T-cell (primary cell): ENCODE measurements at places on chromosomes 2 and 18. TPM values are rescaled to one million over a fixed set of nuclear protein-coding genes. Genes with fewer than 3 reads are reported as not detected.

DNA sequence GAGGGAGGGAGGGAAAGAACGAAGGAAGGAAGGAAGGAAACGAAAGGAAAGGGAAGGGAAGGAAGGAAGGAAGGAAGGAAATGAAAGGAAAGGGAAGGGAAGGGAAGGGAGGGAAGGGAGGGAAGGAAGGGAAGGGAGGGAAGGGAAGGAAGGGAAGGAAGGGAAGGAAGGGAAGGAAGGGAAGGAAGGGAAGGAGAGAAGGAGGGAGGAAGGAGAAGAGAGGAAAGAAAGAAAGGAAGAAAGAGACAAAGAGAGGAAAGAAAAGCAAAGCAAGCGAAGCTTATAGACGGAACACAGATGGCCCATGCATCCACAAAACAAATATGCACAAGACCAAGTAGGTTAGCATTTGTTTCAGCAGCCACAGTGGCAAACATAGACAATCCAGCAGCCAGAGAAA is 20.4 kb upstream of the GALNT3 start:
- H3K36me3 ChIP-seq: no peaks in the 10 kb centered on the region
- no peaks in the 10 kb centered on the region for H3K27me3 ChIP-seq
- no peak for DNase-seq
- H3K27ac ChIP-seq: no peak overlapping the region
- no peak overlapping the region for H3K4me3 ChIP-seq

MYCN gene
- 0.56 TPM for total RNA-seq

NGEF gene
- not detected for total RNA-seq

- no peaks in the 10 kb centered on the region for H3K36me3 ChIP-seq
- H3K27ac ChIP-seq: no peak overlapping the region
- no peak overlapping the region for H3K4me3 ChIP-seq
Observed at GRCh38 chr18:46688853-46689525, 32.0 kb upstream of the LOXHD1 start.

DNA sequence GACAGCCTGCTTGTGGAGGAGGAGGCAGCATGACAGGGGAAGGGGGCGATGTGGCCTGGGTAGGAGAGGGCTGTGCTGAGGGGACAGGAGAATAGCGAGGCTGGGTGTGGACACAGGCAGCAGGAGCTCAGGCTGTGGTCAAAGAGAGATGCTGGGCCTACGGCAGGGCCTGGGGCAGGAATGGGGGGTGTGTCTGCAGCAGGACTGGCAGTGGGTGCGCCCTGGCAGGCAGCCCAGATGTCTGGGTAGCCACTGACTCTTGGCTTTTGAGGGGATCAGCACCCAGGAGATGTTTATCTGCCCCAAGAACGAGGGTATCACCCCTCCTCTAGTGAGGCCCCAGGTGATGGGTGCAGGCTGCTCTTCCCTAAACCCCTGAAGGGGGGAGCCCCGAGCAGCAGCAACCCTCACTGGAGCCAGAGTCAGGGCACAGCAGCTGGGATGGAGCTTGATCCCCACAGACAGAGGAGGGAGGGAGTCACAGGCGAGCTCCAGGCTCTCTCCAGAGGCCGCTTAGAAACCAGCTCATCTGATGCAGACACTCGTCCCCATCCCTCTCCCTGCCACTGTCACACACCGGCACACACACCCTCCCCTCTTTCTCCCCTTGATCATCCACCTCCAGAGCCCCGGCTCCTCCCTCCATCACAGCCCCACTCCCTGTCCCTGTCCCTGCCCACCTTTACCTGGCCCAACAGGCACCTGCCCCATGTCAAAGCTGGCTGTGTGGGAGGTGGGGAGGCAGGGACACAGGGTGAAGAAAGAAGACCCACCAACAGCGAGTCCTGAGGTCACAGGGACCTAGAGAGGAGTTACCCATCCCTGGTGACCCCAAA is 29.8 kb upstream of the TNS1 start:
- H3K27me3 ChIP-seq: no peaks in the 10 kb centered on the region
- H3K4me3 ChIP-seq: no peak overlapping the region
- DNase-seq: no peak
- H3K4me1 ChIP-seq: no peaks in the 10 kb centered on the region
- no peaks in the 10 kb centered on the region for H3K36me3 ChIP-seq
- no peak overlapping the region for H3K27ac ChIP-seq

DNA sequence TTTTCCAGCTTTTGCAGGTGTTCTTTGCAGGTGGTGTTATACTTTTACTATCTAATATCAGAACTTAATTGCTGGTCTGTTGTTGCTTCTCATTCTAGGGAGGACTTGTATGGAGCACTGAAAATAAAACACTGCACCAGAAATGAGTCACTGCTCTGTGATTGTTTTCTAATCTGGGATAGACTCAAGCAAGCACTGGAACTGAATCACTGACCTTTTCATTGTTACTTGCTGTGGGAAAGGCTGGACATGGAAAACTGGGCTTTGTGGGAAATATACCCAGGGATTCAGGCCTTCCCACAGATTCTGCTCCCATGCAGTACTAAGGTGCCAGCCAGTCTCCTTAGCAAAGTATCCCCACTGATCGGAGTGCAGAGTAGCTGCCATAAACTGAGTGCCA is 470.0 kb upstream of the GCFC2 start:
- DNase-seq: no peak
- no peak overlapping the region for H3K27ac ChIP-seq
- no peaks in the 10 kb centered on the region for H3K36me3 ChIP-seq

MSGN1 gene
- total RNA-seq: not detected

FAM228A gene
- total RNA-seq: 0.35 TPM

PCARE gene
- total RNA-seq: not detected

- H3K4me3 ChIP-seq: no peak overlapping the region
- H3K4me1 ChIP-seq: peaks cover 9% of the 10 kb centered on the region
- no peak for DNase-seq
- peaks cover 43% of the 10 kb centered on the region for H3K27me3 ChIP-seq
Observed at GRCh38 chr2:238847419-238847801, 475 bp upstream of the TWIST2 start.

DNA sequence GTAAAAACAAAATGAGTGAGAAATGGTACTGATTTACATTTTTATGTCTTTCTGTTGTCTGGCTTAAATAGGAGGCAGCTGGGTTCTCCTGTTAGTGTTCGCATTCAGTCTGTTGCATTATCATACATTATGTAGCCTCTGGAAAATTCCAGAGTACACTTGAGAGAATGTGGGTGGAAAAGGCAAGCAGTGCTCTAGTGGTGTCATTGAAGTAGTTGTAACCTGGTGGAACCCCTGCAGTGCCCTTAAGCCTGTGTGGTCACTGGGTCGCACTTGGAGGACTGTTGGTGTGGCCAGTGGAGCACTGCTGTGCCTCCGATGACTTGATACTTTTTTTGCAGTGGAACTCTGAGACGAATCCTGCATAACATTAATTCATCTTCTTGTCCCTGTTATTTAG is 52.4 kb downstream of the USP14 start:
- no peaks in the 10 kb centered on the region for H3K27me3 ChIP-seq
- H3K36me3 ChIP-seq: peaks cover 70% of the 10 kb centered on the region
- DNase-seq: no peak
- no peaks in the 10 kb centered on the region for H3K4me1 ChIP-seq
- H3K27ac ChIP-seq: no peak overlapping the region

- H3K27me3 ChIP-seq: no peaks in the 10 kb centered on the region
- peaks cover 36% of the 10 kb centered on the region for H3K36me3 ChIP-seq
- H3K27ac ChIP-seq: no peak overlapping the region
- peak; percentile 20 for DNase-seq
- no peak overlapping the region for H3K4me3 ChIP-seq
- no peaks in the 10 kb centered on the region for H3K4me1 ChIP-seq
Observed at GRCh38 chr18:35143622-35144596, 96.9 kb upstream of the ZNF397 start.

DNA sequence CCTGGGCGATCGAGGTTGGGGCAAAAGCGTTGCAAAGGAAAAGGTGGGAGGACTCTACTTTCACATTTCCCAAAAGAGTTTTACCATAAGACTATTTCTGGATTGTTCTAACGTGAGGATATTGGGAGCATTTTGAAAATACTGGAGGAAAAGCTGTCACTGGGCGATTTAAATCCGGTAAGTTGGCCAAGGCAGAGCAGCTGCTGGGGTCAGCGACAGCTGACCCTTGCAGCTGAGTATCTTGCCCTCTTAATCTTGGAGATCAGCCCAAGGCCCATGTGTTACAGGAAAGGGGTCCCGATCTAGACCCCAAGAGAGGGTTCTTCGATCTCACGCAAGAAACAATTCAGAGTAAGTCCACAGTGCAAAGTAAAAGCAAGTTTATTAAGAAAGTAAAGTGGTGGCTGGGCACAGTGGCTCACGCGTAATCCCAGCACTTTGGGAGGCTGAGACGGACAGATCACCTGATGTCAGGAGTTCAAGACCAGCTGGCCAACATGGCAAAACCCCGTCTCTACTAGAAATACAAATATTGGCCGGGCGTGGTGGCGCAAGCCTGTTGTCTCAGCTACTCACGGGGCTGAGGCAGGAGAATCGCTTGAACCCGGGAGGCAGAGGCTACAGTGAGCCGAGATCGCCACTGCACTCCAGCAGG is 964 bp upstream of the ST3GAL5 start:
- no peaks in the 10 kb centered on the region for H3K27me3 ChIP-seq
- peaks cover 67% of the 10 kb centered on the region for H3K4me1 ChIP-seq
- H3K36me3 ChIP-seq: no peaks in the 10 kb centered on the region
- H3K27ac ChIP-seq: peak overlapping the region; percentile 80
- H3K4me3 ChIP-seq: peak overlapping the region; percentile 62

DNA sequence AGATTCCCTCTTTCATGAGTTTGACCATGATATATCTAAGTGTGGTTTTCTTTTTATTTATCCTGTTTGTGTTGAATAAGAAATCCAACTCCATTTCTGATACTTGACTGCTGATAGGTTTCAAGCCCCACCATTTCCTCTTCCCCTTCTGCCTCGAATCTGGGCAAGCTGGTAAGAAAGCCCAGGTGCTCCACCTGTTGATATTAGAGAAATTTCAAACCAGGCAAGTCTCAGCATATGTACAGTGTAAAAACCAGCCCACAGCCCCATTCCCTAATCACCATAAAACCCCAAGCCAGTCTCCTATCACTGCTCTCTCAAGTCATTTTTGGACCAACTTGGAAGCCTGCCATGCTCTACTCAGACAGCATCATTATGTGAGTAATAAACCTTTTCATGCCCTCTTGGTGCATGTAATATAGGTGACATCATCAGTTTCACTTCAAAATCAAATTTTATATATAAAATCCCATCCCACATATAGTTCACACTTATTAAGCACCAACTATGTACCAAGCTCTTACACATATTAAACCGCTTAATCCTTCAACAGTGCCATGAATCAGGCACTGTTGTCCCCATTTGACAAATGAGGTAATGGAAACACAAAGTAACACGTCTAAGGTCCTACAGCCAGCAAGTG is 46.6 kb downstream of the SMAD2 start:
- no peak for DNase-seq
- H3K4me1 ChIP-seq: peaks cover 14% of the 10 kb centered on the region
- no peak overlapping the region for H3K4me3 ChIP-seq
- H3K27ac ChIP-seq: no peak overlapping the region
- H3K36me3 ChIP-seq: peaks cover 14% of the 10 kb centered on the region

DNA sequence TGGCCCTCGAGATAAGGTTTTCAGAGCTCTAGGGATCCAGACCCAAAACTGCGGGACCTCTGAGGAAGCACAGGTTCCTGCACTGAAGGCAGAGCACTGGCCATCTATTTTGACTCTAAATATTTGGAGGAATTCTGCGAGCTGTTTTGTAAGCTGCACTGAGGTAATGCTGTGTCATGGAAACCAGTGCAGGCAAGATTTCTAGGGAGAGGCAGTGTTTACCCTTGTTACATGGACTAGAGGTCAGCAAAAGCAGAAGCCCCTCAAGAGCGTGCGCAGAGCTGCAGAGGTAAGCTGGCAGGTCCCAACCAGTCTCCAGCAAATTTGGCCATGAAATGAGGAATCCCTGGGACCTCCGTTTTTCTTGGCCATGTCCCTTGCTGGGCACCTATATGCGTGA is 137.3 kb downstream of the RNF152 start:
- no peak overlapping the region for H3K4me3 ChIP-seq
- H3K27ac ChIP-seq: no peak overlapping the region
- no peaks in the 10 kb centered on the region for H3K4me1 ChIP-seq

GRCh38 chr2:171260471-171261424 is 100.1 kb upstream of the TLK1 start:
- no peak overlapping the region for H3K4me3 ChIP-seq
- H3K4me1 ChIP-seq: no peaks in the 10 kb centered on the region
- DNase-seq: no peak
- no peaks in the 10 kb centered on the region for H3K27me3 ChIP-seq

DNA sequence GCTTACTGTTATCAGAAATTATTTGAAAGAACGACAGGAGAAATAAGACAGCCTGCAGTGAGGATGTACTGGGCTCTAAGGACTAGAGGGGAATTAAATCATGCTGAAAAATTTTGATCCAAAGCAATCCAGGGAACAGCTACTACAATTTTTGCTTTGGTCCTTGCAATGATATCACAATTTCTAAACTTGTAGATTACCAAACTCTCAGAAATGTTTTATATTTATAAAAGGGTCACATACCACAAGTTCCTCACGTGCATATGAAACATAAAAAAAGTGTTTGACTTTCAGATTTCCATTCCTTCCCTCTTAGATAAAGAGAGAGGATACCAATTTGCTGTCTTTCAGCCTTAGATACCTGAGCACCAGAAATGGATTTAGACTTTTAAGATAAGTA is 261.2 kb downstream of the STK39 start:
- H3K27ac ChIP-seq: no peak overlapping the region
- no peak for DNase-seq
- H3K4me1 ChIP-seq: no peaks in the 10 kb centered on the region
- no peaks in the 10 kb centered on the region for H3K27me3 ChIP-seq
- no peaks in the 10 kb centered on the region for H3K36me3 ChIP-seq
- no peak overlapping the region for H3K4me3 ChIP-seq

- H3K4me1 ChIP-seq: no peaks in the 10 kb centered on the region
- H3K27me3 ChIP-seq: no peaks in the 10 kb centered on the region
- H3K4me3 ChIP-seq: no peak overlapping the region
- DNase-seq: no peak
Observed at GRCh38 chr2:29164091-29164846, 49.1 kb downstream of the CLIP4 start.

GRCh38 chr18:565562-566061 is 14.6 kb upstream of the CETN1 start:
- H3K4me3 ChIP-seq: no peak overlapping the region
- DNase-seq: no peak
- H3K4me1 ChIP-seq: no peaks in the 10 kb centered on the region

- H3K27ac ChIP-seq: no peak overlapping the region
- no peaks in the 10 kb centered on the region for H3K36me3 ChIP-seq
- H3K4me3 ChIP-seq: no peak overlapping the region
- peaks cover 18% of the 10 kb centered on the region for H3K4me1 ChIP-seq
Observed at GRCh38 chr2:25160376-25160775, 8.0 kb downstream of the POMC start.

GRCh38 chr2:64919261-64919660 is 69.9 kb upstream of the SLC1A4 start:
- peaks cover 13% of the 10 kb centered on the region for H3K4me1 ChIP-seq
- no peaks in the 10 kb centered on the region for H3K36me3 ChIP-seq
- no peak overlapping the region for H3K27ac ChIP-seq
- no peak for DNase-seq
- H3K27me3 ChIP-seq: peaks cover 4% of the 10 kb centered on the region
- no peak overlapping the region for H3K4me3 ChIP-seq

GPATCH11 gene
- 14.7 TPM for total RNA-seq
